Astrocyte of the hippocampus (primary cell): ENCODE measurements at places on chromosomes 6 and 20.

GRCh38 chr20:42609618-42610017 is 580.1 kb downstream of the PTPRT start:
- DNase-seq: no peak

- no peak for DNase-seq
These were observed 48.2 kb upstream of the LRRC1 start for GRCh38 chr6:53746442-53747103.

DNA sequence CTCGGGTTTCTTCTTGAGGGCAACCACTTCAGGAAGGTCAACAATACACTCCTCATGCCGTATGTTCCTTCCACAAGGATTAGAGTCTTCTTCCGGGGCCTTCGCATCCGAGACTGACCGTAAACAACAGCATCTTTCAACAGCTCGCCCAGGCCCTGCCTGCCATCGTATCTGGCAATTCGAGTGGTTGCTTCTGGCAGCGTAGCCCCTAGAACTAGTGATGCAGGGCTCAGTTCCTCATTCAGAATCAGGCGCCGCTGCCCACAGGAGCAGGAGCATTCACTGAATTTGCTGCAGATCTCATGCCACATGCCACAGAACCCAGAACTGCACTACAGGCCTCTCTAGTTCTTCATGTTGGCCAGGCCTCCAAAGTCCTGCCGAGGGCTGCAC is 59.0 kb upstream of the AFDN start:
- no peak for DNase-seq

- DNase-seq: no peak
These were observed 375.1 kb downstream of the HACE1 start for GRCh38 chr6:104484626-104485025.
